ENCODE measurements at places on chromosomes 11 and 22.

DNA sequence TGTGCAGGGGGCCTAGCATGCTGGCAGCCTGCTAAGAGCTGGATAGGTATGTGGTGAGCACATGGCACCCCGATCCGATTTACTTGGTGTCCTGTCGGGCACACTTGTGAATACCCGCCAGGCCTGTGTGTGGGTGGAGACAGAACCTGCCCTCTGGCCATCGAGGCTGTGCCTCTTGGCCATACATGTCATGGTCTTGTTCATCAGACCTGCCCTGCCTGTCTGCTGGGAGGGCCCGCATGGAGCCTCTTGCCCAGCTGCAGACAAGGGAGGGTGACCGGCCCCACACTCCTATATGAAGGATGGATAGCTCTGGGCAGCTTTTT is 310.2 kb downstream of the TBC1D22A start:
- no peak for DNase-seq

GRCh38 chr11:102287964-102288724 is 29.1 kb upstream of the BIRC3 start:
- no peak for DNase-seq

- DNase-seq = no peak
Observed at GRCh38 chr11:68780829-68781228, 29.5 kb upstream of the TESMIN start.

DNA sequence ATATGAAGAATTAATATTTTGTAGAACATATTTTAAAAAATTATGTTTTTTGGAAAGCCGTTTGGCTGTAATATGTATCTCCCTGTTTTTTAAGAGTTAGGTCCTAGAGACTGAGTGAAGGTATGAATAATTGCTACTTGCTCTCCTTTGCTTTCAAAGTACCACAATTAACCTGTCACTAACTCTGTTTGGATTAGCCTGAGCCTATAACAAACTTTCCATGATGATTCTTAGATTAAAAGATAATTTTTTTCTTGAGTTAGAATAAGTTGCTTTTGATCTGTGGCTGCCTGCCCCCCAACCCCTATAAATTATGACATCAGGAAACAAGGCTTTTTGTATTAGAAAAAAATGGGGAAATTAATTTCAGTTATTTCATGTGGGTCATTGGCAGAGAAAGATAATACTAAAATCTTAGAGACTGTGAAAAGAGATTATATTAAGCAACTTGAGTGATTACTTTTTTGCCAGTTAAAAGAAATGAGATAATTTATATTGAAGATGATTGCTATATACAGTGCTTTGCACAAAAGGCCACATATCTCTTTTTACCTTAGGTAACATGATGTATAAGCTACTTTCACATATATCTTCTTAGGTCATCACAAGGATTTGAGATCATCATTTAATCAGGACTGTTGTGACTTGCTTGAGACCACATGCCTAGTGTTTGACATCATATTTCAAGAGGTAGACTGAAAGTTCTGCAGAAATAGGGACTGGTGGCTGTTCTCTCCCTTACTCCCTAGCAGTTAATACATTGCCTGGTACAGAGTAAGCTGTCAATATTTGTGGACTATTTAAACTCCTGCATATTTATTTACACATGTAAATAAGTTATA is 9.6 kb downstream of the MTMR3 start:
- DNase-seq = no peak

- DNase-seq = no peak
Observed at GRCh38 chr11:110196241-110196754, 100.1 kb downstream of the RDX start.

GRCh38 chr11:65278356-65278755 is 16.6 kb downstream of the POLA2 start:
- no peak for DNase-seq

DNA sequence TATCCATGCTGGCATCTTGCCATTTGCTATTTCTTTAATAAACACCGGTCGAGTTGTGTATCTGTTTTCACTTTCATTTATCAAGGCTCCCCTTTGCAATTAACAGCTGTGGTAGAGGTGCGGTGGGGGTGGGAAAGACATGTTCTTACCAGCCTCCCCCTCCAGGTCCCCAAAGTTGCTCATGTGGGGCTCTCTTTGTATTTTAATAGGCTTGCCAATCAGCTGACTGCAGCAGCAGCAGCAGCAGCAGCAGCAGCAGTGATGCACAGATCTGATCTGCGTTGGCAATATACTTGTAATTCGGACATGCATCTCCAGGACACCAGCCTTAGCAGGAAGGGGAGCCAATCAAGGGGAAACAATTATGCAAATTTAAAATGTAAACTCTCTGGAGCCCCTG is 40.3 kb upstream of the E2F8 start:
- no peak for DNase-seq

- DNase-seq = no peak
Observed at GRCh38 chr11:76892306-76892705, 31.6 kb downstream of the ACER3 start.

DNA sequence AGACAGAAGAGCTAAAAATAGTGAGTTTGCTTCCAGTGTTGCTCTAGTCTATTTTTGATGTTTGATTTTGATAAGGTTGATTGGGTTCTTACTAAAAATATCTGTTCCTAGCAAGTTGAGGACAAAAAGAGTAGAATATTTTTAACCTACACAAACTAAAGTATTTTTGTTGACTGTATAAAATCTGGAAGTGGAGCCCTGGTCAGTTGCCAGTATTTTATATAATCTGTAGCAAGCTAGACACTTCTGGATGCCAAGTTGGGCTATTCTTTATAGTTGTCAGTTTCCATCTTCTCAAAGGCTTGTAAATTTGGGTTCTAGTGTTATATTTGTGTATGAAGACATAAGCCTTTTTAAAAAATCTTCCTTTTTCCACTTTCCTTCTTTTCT is 56.7 kb downstream of the HSD17B12 start:
- no peak for DNase-seq

- DNase-seq = no peak
Observed at GRCh38 chr11:64758330-64759079, 1.3 kb downstream of the PYGM start.

GRCh38 chr11:9868641-9869040 is 204.8 kb downstream of the SWAP70 start:
- DNase-seq = no peak

DNA sequence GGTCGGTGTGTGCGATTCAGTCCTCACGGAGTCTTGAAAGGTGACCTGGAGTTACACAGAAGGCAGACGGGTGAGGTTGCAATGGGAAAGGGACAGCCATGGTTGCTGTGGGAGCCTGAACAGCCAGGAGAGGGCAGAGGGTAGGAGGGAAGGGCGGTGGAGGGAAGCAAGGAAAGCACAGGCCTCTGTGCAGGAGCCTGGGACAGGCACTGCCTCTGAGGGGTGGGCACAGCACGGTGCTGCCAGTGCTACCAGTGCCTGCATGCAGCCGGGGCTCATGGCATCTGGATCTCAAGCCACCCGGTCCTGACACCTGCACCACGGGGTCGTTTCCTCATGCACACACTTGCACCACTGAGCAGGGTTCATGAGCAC is 401.0 kb downstream of the TBC1D22A start:
- no peak for DNase-seq

DNA sequence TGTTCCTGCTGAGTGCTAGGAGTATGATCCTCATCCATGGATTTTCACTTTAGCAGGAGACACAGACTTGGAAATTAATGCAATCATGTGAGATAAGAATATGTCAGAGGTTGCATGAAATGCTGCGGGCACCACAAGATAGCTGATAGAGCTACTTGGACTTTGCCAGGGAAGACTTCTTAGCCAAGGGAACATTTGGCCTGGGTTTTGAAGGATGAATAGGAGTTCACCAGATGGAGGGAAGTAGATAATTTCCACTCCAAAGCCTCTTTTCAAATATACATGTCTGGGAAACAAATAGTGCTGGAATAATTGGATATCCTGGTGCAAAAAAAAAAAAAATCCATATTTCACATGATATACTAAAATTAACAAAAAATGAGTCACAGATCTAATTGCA is 44.2 kb downstream of the MYO18B start:
- DNase-seq = no peak

DNA sequence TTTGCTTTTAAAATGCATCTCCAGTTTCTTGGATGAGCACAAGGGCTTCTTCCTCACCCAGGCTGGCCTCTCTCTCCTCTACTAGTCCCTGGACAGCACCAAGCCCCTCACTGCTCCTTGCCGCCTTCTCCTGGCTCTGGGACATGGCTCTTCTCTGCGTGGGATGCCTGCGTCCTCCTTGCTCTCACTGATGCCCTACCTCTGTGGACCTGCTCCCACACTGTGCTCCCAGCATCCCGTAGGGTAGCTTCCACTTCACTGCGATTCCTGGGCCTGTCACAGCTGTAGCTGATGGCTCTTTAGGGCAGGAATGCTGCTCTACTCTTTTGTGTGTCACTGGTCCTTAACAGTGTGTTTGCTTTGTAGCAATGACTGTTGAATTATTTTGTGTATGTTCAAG is 136.3 kb downstream of the SNX19 start:
- no peak for DNase-seq

DNA sequence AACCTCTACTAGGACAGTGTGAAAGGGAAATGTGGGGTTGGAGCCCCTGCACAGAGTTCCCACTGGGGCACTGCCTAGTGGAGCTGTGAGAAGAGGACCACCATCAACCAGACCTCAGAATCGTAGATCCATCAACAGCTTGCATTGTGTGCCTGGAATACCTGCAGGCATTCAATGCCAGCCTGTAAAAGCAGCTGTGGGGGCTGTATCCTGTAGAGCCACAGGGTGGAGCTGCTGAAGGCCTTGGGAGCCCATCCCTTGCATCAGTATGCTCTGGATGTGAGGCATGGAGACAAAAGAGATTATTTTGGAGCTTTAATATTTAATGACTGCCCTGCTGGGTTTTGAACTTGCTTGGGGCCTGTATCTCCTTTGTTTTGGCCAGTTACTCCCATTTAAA is 46.3 kb downstream of the PGR start:
- DNase-seq = no peak

GRCh38 chr22:17897858-17898257 is 123.6 kb upstream of the BID start:
- DNase-seq = no peak

DNA sequence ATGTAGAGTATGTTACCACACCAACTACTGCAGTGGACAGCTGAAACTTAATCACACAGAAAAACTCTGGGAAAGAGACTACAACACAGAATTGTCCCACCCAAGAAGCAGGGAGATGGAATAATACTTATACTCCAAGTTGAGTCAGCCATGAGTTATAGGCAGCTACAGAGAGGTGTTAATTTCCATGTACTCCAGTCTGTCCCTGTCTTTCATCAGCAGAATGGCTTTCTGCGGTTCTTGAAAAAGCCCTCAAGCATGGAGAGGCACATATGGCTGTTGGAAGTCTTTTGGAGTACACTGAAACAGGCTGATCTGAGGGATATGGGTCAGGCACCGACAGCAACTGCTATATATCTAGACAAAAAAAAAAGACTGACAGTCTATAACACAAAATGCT is 219.5 kb downstream of the DLG2 start:
- DNase-seq = no peak

DNA sequence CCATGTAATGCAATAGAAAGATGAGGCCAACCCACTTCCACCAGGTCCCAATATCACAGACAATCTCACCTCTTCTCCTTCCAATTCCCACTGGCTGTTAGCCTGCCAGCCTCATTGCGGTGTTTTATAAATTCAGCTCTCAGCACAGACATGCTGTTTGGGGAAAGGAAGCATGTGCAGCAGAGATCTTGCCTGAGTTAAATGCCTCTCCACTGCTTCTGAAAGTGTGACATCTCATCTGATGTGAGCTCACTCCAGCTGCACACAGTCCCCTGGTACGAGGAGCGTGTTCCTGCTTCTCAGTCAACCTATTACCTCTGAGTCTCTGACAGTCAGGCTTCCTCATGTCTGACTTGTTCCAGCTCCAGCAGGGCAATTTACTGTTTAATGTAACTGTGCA is 122.7 kb upstream of the GUCY1A2 start:
- no peak for DNase-seq

- DNase-seq = no peak
Observed at GRCh38 chr11:77819921-77820564, 479 bp downstream of the RSF1 start.

- DNase-seq = no peak
Observed at GRCh38 chr22:18075720-18076497, 1.9 kb upstream of the PEX26 start.

DNA sequence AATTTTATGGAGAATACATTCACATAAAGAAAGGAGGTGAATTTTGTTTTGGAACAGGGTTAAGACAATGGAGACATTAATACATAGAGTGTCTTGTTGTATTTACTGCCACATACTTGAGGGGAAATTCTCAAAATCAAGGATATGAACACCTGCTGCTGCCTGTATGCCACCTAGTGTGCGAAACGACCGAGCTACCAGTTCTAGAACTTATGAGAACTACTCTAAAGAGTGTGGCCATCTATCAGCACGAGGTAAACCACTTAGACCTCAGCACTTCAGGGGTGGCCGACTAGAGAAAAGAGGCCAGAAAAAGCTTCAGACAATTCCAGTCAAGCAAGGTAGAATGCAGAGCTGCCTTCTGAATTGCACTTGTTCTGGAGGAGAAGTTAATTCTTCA is 1.5 kb upstream of the AGBL2 start:
- DNase-seq = no peak

DNA sequence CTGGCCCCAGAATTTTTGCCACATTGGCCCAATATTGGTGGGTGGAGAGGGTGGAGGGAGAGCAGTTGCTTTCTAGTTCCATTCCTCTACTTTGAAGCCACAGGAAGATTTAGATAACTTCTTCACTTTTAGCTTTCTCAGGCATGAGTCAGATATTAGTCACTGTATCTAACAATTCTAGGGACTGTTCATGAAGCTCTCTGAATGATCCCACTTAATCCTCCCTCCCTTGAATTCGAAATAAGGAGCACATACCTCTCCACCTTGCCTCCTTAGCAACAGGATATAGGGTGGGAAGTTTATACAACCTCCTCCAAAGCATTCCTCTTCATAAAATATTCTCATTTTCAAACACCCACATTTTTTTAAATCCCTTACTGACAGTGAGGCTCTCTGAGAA is 13.5 kb downstream of the FSHB start:
- no peak for DNase-seq

GRCh38 chr11:121793291-121793690 is 322.7 kb downstream of the BLID start:
- DNase-seq = no peak

GRCh38 chr11:97756571-97757335 is 1264.0 kb upstream of the CNTN5 start:
- DNase-seq = no peak

DNA sequence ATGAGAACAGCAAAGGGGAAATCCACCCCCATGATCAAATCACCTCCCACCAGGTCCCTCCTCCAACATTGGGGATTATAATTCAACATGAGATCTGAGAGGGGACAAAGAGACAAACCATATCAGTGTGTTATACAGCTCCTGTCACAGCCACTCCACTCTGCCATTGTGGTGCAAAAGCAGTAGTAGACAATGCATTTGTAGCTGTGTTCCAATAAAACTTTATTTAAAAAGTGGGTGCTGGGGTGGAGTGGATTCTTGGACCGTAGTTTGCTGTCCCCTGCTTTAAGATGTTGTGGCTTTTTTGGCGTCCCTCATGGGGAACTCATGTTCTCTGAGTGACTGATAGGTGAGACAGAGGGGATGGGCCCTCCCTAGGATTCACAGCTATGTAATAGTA is 399.1 kb downstream of the SOX6 start:
- no peak for DNase-seq
